ENCODE measurements at places on chromosomes 4 and X. TPM values are rescaled to one million over a fixed set of nuclear protein-coding genes. Genes with fewer than 3 reads are reported as not detected.

CD38 gene
- 2.5 TPM for total RNA-seq

SPANXB1 gene
- total RNA-seq, result not detected

GPR173 gene
- 26.3 TPM for total RNA-seq

PAGE4 gene
- not detected for total RNA-seq

NR3C2 gene
- total RNA-seq, result 13.9 TPM

F8A3 gene
- total RNA-seq, result 3.1 TPM

HMGN5 gene
- 8.7 TPM for total RNA-seq

UGT2A1 gene
- not detected for total RNA-seq

UGT2B15 gene
- not detected for total RNA-seq

SYTL5 gene
- 4.1 TPM for total RNA-seq

SLC7A11 gene
- 7.1 TPM for total RNA-seq

VCX3A gene
- not detected for total RNA-seq

SLC49A3 gene
- total RNA-seq, result 3.5 TPM

GLOD5 gene
- not detected for total RNA-seq

GIMD1 gene
- total RNA-seq, result 0.49 TPM

MED14 gene
- total RNA-seq, result 56.8 TPM

TLR1 gene
- 9.6 TPM for total RNA-seq

AVPR2 gene
- total RNA-seq, result 0.99 TPM

BCORL1 gene
- total RNA-seq, result 10.4 TPM

LSM6 gene
- 40.5 TPM for total RNA-seq
